CD4-positive, alpha-beta T cell treated with Interleukin-17A for 1 hour (primary cell): ENCODE measurements at places on chromosomes 3 and 15.

- no peak for DNase-seq
Measured at GRCh38 chr15:48052946-48053345, 67.8 kb upstream of the SLC24A5 start.

DNA sequence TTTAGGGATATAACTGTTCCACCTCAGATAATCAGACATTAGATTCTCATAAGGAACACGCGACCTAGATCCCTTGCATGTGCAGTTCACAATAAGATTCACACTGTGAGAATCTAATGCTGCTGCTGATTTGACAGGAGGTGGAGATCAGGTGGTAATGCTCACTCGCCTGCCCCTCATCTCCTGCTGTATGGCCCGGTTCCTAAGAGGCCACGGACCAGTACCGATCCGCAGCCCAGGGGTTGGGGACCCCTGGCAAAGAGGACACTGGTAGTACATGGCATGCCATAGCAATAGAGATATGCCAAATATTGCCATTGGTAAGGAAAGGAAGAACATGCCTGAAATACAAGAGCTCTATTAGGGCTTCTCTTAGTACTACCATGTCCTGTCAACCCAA lies 59.7 kb downstream of the LSM3 start:
- no peak for DNase-seq

DNA sequence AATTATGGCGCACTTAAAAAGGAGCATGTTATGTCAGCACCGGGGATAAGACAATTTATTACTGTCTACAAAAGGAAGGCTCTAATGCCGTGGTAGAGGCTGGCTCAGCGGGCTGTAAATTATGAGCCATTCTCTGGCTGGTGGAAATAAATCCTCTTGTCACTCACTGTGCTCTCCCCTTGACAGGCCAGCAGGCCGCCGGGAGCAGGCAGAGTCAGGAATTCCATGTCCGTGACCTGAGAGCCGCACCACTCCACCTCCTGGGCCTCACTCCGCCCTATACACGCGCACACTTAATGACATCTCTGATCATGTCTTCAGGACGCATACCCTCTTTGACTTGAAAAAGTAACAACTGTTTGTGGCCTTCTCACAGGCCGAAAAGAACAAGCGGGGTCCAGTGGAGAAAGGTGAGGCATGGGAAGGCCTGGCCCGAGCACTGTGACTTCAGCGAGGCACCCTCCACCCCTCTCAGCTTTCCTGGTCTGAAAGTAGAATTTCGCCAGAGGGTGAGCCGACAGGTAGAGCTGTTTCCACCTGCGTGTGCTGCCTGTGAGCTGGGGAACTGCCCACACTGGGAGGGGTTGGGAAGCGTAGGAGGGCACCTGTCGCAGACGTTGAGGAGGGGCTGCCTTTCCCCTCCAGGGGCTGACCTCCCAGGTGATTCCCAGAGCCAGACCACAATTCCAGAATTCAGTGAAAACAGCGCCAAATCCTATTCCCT lies 13.2 kb upstream of the PCSK6 start:
- no peak for DNase-seq

- no peak for DNase-seq
Measured at GRCh38 chr15:98070137-98070536, 109.6 kb downstream of the ARRDC4 start.

DNA sequence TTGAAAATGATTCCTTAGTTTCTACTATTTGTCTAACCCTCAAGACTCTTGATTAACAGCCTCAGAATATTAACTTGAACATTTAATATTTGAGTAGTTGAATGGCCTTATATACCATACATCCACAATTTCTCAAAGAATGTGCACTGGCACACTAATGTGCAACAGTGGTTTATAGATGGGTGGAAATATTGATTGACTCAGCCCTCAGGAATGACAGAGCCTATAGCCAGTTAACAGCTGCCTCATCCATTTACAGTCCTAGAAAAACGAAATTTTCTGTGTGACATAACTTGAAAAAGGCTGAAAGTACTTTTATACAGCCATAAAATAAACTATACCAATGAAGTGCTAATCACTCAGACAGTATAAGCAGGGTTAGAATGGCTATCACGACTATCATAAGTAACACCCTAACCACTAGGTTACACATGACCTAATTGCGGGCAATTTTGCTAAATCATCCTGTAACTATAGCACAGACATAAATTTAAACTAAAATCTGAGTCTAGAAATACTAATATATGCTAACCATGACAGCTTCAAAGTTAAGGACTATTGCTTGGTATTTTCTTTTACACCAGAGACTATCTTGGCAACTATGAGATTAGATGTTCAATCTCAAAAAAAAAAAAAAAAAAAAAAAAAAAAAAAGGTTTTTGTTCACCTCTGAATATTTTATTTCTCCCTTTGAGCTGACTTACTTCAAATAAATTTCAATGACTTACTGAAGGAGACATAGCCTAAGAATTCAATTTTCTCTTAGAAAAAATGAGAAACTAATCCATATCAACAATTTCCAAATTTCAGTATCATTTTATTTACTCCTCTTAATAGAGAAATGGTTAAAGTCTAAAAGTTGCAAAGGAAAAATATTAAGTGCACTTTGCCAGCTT lies 9.3 kb downstream of the SECISBP2L start:
- DNase-seq, result peak; percentile 21
